ENCODE measurements at places on chromosomes 1 and 21.

- DNase-seq, result peak; percentile 67
Measured at GRCh38 chr1:29736582-29737188, 500.4 kb downstream of the PTPRU start.

DNA sequence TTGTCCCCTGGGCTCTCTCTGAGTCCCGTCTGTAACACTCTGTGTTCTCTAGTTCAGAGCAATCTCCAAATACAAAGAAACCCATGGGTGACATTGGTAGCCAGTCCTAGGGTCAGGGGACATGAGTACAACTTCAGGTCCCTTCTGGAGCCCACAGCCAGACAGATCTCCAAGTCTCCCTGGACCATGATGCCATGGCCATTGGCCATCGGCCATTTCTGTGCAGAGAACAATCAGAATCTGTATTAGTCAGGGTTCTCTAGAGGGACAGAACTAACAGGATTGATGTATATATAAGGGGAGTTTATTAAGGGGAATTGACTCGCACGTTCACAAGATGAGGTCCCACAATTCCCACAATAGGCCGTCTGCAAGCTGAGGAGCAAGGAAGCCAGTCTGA lies 106.9 kb downstream of the AJAP1 start:
- no peak for DNase-seq

GRCh38 chr1:3890389-3891328 lies 9.4 kb downstream of the C1orf174 start:
- no peak for DNase-seq

DNA sequence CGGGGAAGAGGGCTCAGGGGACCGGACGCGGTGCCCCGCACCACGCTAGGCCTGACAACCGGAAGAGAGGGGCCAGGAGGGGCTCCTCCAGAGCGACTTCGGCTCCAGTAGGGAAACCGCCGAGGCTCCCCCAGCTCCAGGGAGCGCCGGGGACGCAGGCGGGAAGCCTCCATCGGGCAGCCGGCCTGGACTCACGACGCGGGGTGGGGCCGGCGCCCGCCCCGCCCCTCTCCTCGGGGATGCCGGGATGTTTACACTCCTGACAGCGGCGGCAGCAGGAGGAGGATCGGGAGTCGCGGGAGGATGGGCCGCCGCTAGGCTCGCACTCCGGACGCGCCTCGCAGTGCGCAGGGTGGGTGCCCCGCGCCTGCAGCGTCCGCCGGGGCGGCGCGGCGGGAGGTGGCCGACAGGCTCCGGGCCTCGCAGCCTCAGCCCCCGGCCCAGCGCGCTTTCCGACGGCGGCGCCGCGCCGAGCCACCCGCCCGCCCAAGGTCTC lies at the start of gene NEK7:
TSS of gene NEK7 (plus strand) at position 254 of the 496 bp plus-strand sequence. CDS start 75,583 bp downstream, outside the sequence.
- peak; percentile 84 for DNase-seq

DNA sequence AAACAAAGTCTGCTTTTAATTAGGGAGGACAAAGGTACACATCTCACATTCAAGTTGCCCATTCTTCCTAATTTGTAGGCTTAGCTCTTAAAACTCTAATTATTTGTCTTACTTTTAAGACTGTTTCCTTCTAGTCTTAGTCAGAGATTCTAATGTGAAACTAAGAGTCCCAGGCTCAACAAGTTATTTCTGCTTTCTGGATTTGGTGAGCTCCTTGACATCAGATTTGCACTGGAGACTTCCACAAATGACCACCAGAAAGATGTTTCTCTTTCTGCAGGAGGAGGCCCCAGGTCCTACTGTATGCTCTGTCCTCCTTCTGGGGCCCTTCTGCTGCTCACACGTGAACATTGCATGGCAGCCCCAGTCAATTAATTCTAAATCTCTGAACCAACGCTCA lies 194.2 kb upstream of the JUN start:
- no peak for DNase-seq

GRCh38 chr1:16289959-16290358 lies 53.0 kb upstream of the CPLANE2 start:
- no peak for DNase-seq

- DNase-seq, result no peak
Measured at GRCh38 chr1:236484310-236484971, 39.3 kb upstream of the LGALS8 start.

DNA sequence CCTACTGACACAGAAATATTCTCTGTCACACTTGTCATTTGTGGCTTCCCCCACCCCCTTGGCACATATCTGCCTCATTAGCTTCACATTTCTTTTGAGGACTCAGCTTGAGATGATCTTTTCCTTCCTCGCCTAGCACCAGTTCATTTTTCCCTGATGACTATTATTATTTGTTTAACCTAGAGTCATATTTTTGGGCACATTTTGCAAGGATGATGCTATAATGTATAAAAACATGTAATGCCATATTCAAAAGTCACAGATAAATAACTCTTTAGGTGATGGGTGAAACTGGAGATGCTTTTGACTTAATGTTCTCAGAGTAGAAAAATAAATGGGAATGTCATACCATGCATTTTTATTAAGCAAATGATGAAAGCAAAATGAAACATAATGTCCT lies 202.7 kb downstream of the BACH1 start:
- no peak for DNase-seq

DNA sequence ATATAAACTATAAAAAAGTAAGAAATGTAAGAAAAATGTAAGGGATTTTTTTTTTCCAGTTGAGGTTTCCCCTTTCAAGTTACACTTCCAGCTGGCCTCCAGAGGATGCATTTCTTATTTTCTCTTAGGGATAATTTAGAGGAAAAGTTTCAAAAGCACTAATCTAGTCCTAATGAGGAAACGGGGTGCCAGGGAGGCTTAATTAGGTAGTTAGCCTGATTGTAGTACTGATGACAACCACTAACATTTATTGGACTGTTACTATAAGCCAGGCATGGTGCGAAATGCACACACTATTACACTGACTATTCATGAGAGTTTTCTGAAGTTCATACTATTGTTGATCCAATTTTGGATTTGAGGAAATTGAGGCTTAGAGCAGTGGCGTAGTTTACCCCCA lies 290.8 kb upstream of the FMN2 start:
- DNase-seq, result no peak

- DNase-seq, result no peak
Measured at GRCh38 chr1:15727866-15728534, 8.1 kb upstream of the SLC25A34 start.

- no peak for DNase-seq
Measured at GRCh38 chr1:233523047-233523446, 90.9 kb upstream of the KCNK1 start.
